Fibroblast of skin of left quadriceps (primary cell): ENCODE measurements at places on chromosomes 2 and 18.

DNA sequence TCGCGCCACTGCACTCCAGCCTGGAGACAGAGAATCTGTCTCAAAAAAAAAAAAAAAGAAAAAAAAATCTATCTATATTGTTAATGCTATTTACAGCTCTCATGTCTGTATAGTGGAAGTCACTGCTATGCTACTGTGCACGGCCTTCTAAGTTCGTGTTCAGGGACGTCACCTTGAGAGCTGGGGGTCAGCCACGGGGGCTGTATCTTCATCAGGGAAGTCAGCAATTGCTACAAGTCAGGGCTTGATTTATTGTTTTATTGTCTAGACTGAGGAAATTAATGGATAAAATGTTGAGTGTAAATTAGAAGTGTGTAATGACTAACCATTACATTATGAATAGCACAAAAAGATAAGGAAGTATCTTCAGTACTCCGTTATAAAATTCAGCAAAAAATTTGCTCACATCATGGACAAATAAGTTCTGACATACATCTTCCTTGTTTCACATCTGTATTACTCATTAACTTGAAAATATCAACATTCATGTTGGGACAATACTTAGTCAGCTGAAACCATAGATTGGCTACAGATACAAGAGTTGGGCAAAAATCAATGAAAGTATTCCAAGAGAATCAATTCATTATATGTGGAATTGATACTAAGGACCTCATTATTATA, 136.6 kb upstream of the SEC11C start:
- no peak for DNase-seq

DNA sequence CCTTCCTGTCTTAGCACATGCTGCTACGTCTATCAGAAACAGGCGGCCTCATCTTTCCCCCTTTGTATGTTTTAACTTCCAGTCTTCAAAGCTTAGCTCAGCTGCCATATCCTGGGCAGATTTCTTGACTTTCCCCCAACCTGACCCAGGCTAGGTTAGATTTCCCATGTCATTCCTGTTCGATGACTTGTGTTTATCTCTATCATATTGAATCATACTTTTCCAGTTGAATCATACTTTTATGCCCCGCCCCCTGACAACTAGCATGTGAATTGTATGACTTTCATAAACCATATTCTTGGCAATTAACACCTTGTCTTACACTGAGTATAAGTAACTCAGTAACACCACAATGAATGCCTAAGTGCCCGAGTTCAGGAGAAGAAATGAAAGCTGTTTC, 128.3 kb downstream of the CYRIA start:
- peak; percentile 16 for DNase-seq

- no peak for DNase-seq
These were observed 386.2 kb downstream of the PTPRM start for GRCh38 chr18:7953095-7953958.

GRCh38 chr2:194705398-194705797, 951.6 kb upstream of the SLC39A10 start:
- no peak for DNase-seq

GRCh38 chr2:208315081-208315788, 49.2 kb downstream of the PIKFYVE start:
- DNase-seq = peak; percentile 6

DNA sequence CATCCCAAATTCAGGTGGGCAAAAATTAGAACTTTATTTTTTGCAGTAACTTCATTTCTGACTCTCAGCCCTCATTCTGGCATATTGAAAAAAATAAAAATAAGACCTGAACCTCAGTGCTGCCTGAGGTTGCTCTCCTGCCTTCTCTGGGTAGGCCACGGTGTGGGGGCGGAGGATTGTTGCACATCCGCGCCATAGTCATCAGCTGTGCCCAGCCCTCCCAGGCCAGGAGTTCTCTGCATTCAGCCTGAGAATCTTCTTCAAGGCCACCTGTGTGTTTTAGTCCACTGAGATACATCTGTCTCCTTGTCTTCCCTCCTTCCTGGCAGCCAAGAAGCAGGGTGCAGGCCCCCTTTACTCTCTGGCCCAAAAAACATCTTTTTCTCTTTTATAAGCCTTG, 94.7 kb downstream of the ARMC9 start:
- no peak for DNase-seq

DNA sequence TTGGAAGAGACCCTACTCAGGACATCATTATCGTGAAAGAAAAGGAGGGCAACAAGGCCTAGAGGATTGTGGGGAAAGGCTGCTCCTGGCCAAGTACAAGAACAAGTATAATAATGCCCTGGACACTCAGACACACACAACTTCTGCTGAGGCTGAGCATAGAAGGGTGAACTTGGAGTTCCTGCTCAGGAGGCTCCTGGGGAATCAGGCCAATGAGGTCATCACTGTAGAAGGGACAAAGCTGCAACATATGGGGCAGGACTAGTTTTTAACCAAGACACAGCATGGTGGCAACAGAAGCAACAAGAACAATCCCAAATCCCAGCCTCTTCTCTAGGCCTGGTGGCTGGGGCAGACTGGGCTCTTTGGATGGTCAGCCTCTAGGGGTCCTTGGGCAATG, 102.6 kb downstream of the POLR1A start:
- no peak for DNase-seq
